ENCODE measurements at places on chromosomes 12 and 14.

DNA sequence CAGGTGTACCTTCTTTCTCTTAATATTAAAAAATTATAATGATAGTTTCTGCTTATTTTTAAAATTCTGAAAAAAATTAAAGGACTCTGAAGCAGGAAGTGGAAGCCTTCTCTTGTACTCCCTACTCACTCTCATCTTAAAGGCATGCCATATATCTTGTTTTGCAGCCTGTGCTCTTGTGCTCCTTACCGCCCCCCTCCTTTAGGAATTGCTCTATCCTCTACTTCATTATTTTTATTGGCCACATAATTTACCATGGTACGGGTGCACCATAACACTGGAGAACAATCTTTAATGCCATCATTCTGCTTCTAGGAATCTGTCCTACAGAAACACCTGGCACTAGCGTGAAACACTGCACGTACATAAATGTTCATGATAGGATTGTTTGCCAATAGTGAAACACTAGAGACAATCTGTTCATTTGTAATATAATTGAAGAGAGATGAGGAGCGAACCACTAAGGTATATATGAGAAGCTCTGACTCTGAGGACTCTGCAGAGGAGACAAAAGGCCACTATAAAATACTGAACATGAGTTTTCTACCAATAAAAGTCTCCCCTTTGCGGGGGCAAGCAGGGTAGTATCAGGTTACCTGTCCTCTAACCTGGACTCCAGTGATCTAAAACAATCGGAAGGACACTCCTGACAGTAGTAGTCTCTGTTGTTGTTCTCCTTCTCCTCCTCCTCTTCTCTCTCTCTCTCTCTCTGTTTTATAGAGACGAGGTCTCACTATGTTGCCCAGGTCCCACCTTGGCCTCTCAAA lies 6.3 kb upstream of the NYNRIN start:
- no peak for DNase-seq

DNA sequence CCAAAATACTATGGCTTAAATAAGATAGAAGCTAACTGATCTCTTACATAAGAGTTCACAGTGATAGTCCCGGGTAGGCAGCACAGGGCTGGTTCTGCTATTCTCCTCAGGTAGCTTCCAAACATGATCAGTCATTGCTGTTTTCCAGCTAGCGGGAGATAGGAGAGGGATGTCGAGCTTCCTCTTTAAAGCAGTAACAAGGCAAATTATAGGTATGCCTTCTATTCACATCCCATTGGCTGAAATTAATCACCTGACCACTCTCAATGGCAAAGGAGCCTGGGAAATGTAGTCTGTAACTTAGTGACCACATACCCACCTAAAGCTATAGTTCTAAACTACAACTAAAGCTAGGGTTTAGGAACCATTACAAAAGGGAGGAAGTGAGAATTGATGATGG lies 34.5 kb upstream of the VRK1 start:
- DNase-seq = no peak

GRCh38 chr12:27123642-27124041 lies 41.3 kb upstream of the C12orf71 start:
- no peak for DNase-seq

DNA sequence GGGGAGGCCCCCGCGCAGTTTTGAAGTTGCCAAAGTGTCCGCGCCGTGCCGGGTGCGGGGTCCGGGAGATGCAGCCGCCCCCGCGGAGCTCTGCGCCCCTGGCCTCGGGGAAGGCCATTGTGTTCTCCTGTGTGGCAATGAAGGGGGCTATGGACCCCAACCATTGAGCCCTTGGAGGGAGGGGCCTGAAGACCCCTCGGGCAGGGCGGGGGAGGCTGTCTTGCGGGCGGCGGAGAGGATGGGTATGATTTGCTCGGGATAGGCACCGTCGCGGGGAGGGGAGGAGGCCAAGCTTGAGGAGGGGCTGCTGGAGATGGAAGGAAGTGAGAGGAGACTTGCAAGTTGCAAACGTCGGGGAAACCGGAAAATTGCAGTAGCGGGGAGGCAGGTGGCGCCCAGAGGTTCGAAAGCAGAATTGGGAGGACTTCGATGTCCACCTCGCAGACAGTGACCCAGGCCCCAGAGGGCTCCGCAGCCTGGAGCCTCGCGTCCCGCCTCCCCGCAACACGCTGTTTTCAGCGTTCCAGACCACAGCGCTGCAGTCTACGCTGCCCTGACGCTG lies 25.4 kb downstream of the BCL11B start:
- peak; percentile 70 for DNase-seq

DNA sequence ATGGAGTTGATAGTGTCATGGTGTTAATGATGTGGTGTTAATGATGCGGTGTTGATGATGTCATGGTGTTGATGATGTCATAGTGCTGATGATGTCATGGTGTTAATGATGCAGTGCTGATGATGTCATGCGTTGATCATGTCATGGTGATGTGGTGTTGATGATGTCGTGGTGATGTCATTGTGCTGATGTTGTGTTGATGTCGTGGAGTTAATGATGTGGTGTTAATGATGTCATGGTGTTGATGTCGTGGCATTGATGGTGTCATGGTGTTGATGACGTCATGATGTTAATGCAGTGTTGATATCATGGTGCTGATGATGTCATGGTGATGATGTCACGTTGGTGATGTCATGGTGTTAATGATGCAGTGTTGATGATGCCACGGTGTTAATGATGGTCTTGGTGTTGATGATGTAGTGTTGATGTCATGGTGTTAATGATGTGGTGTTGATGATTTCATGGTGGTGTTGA lies 49.1 kb upstream of the RIMBP2 start:
- DNase-seq = no peak

DNA sequence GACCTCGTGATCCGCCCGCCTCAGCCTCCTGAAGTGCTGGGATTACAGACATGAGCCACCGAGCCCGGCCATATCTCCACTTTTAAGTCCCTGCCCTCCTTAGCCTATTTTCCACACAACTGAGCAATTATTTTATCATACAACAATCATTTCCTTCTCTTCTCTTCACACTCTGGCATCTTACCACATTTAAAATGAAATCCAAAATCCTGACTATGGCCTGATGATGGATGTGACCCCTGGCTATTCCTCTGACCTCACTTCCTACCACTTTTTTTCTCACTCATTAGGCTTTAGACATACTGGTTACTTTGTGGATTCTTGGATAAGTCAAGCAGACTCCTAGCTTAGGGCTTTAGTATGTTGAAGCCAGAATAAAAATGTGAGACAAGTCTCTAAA lies 21.9 kb upstream of the EID3 start:
- no peak for DNase-seq

- DNase-seq = no peak
These were observed 58.9 kb downstream of the HSP90AA1 start for GRCh38 chr14:102027951-102028350.

GRCh38 chr14:54182419-54183045 lies 214.3 kb upstream of the CDKN3 start:
- no peak for DNase-seq

- peak; percentile 11 for DNase-seq
These were observed 15.9 kb downstream of the KCTD10 start for GRCh38 chr12:109461049-109461845.

DNA sequence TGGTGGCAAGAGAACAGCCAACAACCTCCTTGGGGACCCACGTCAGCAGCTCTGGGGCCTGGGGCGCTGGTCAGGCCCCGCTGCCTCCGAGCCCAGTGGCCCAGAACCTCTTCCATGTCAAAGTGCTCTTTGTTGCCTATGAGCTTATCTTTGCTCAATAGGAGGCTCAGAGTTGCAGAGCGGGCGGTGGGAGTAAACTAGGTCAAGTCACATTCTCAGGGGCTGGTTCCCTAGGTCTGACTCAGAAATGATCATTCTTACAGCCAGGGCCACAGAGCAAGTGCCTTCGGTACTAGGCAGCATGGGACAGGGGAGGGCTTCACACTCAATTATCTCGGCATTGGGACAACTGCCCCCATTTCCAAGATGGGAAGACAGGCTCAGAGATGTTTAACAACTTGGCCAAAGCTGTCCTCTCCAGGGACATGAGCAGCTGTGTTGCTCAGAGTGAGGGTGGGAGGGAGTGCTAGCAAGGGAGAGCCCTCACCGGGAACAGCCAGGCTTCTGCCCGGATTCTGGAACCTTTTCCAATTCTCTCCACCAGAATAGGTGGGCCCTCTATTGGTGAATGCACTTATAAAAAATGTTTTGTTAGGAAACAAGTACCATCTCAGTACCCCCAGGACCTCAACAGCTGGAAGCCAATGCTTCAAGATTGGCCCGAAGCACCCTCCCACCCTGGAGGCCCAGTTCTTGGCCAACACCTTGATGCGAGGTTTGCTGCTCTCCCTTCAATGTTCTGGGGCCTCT lies 11.9 kb downstream of the SLC25A29 start:
- no peak for DNase-seq

DNA sequence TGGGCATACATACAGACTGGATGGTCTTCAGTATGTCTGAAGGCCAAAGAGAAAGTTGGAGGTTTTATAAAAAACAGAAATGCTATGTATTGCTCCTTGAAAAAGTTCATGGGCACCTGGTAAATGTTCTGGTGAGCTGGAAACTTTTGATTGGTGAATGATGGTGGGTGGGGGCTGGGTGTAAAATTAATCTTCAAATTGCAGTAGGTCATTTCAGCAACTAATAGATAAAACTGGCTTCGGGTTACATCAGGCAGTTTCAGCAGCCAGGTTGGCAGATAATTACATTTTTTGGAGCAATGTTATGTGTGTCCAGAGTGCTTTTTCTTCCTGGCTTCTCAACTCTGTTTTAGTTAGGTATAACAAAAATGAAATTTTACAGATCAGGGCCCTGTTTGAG lies 35.3 kb downstream of the SDR9C7 start:
- no peak for DNase-seq

- DNase-seq = no peak
These were observed 30.6 kb upstream of the PPFIBP1 start for GRCh38 chr12:27493260-27493940.

GRCh38 chr12:57952766-57953165 lies 11.4 kb downstream of the ATP23 start:
- DNase-seq = no peak

DNA sequence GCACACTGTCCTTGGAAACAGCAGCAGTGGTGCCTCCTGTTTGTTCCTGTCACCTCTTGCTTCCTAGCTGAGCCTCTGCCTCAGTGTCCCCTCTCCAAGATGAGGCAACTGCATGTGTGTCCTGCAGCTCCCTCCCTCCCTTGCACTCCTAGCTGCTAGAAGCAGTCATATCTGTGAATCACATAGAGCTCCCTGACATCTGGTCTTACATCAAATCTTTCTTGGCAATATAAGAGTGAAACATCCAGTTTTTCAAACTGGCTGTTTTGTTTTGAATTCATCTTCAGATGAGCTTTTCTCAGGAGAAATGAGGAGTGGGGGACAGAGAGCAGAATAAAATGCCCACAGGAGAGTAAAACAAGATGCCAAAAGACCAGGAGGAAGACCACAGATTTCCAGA lies 103.7 kb downstream of the VCPKMT start:
- no peak for DNase-seq

GRCh38 chr12:127767656-127768055 lies 499.3 kb upstream of the TMEM132C start:
- DNase-seq = no peak

DNA sequence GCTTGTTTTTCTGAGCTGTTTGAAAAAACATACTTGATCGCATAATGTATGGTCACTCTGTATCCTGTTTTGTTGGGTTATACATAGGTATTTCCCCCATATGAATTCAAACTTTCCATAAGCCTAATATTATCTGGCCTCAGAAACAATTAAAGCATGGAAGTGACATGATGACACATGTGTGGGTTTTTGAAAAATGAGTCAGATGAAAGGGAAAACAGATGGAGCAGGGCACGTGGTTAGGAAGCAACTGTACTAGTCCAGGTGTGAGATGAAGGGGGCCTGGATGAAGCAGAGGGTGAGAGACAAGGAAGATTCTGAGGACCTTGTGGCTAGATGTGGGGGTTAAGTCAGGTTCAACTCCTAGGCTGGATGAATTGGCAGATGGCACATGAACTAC lies 92.7 kb upstream of the DNM1L start:
- DNase-seq = no peak

- DNase-seq = no peak
These were observed 135.0 kb upstream of the HIF1A start for GRCh38 chr14:61560323-61560722.

- DNase-seq = no peak
These were observed 267.9 kb downstream of the TMTC2 start for GRCh38 chr12:82954572-82954971.

- DNase-seq = no peak
These were observed 3.0 kb upstream of the SRSF9 start for GRCh38 chr12:120472521-120472920.

- no peak for DNase-seq
These were observed 7.9 kb downstream of the NRIP2 start for GRCh38 chr12:2826721-2827515.

DNA sequence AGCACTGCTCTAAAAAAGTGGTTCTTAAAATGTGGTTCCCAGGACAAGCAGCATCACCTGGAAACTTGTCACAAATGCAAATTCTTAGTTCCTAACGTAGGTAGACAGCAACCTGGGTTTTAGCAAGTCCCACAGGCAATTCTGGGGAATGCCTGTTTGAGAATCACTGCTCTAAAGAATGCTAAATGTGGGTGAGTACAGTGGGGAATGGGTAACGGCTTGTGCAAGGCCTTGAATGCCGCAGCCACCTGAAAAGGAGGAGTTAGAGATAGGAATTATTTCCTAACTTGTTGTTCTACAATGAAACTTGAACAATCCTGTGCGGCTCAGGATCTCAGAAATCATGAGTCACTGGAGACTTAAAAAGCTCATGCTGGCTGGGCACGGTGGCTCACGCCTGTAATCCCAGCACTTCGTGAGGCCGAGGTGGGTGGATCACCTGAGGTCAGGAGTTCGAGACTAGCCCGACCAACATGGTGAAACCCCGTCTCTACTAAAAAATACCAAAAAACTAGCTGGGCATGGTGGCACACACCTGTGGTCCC lies 34.9 kb downstream of the GNS start:
- DNase-seq = no peak

- DNase-seq = no peak
These were observed 24.9 kb upstream of the CHGA start for GRCh38 chr14:92897922-92898565.

DNA sequence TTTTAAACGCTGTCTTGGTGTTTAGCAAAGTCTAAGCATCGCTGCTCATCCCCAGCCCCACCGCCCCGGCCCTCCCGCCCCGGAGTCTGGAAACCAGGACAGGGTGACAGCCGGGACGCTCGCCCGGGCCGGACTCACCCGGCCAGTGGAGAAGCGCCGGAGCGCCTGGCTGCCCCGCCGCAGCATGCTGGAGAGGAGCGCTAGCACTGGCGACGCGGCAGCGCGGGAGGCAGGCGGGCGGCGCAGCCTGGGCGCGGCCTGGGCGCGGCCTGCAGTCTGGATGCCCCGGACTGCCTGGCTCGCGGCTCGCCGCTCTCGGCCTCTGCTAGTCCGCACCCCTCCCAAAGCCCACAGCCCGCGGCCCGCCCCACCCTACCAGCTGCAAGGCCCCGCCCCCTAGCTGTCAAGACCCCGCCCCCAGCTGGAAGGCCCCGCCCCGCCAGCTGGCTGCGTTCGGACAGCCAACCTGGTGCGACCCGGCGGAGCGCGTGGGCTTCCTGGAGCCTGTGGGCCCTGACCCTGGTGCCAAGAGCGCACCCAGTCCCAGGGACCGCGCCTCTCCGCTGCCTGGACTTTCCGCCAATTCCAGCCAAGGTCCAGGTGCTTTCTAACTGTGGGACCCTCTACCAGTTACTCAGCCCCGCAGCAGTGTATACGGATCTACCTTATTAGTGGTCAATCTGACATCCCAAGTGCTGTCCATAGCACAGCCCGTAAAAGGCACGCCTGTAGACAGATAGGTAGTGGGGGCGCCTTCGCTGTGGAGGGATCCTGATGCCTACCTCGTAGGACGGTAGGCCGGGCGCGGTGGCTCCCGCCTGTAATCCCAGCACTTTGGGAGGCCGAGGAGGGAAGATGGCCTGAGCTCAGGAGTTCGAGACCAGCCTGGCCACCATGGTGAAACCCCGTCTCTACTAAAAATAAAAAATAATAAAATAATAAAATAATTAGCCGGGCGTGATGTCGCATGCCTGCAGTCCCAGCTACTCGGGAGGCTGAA lies at the start of gene ALDH1L2:
Gene ALDH1L2, minus strand, starts transcription at position 208 of the 1,000 bp plus-strand sequence. Its CDS starts 22 bp downstream, at position 186.
- DNase-seq = peak; percentile 64
